ENCODE measurements at places on chromosomes 6 and 20.

DNA sequence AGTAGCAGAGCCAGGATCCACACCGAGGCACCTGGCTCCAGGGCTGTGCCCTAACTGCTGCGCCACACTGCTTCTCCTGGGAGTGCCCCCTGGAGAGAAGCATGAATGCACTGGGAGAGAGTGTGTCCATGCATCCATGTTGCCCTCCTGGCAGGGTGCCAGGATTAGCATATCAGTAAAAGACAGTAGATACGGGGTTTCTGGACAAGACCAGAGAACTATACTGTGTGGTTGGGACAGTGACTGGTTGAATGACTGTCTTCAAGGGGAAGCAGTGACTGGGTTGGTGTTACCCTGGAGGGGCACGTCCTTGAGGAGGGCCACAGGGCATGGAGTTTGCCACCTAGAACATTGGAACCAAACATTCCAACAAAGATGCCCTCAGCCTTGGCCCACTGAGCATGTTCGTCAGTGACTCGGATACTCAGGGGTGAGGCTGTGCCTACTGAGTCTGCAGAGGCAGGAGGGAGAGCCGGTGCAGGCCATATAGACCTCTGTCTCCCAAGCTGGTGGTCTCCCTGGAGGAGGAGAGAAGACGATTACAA is 288.8 kb downstream of the CDC5L start:
- DNase-seq = no peak

DNA sequence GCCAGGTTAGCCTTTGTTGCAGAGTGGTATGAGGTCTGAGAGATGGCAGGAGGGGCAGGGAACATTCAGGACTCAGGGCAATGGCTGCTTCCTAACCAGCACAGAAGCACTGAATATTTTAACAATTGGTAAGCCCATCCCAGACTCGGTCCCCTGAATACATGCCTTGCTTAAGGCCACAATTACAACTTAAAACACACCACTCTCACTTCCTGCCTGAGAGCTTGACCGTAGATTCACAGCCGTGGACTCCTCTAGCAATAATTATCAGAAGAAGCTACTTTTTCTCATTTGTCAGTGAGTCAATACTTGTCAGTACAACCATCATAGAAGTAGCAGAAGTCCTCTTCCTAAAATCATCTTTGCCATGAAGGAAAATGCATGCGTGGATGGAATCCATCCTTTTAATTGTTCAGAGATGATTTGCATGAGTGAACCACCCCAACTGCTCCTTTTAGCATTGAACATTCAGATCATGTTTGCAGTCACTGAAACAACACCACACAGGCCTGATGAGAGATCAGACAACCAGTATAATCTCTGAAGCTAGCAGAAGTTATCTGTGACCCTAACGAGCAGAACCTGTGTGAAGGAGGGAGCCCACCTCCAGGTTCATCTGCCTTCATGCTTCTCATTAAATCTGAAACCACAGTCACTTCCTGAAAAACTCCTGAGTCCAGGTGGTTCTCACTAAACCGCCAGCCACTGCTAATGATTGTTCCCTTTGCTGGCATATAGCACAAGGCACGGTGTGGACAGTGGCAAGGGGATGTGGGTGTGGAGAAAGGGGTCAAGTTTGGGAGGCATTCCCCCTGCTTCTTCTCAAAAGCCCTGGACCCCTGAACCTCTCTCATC is 333.9 kb upstream of the CNR1 start:
- no peak for DNase-seq

GRCh38 chr6:139922236-139922635 is 547.8 kb upstream of the CITED2 start:
- no peak for DNase-seq

DNA sequence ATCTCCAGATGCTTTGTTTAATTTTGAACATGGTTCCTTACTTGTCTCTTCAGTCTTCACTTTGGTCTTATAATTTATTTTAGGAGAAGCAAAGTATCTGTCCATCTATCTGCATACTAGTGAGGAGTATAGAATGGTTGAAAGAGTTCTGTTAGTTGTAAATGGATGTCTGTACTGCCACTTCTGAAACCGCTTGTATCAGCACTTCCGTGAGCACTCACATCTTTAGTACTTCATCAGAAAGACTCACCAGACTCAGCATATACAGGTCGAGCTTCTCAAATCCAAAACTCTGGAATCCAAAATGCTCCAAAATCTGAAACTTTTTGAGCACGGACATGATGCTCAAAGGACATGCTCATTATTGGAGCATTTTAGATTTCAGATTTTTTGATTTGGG is 142.0 kb upstream of the GLP1R start:
- no peak for DNase-seq

DNA sequence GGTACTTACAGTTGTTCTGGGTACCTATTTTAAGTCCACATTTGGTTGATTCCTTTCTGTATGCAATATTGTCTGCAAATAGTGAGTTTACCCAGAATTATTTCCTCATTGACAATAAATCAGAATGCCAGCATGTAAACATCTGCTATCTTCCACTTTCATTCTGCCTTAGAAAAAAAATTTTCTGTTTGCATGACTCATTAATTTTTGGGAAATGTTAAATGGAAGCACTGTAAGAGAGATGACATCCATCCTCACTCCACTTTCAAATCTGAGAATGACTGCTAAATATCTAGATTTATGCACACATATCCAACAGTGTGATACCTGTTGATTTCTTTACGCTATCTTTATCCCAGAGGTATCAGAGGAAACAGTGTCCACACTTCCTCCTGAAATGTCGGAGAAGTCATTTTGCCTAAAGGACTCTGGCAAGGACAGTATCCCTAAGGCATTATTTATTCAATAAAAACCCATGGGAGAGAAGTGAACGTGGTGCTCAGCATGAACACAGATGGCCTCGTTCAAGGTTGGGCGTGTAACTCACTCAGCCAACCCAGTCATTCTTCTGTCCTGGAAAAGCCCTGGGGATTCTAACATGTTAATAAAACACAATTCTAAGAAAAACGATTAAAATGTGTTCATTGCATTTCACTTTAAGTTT is 780.9 kb downstream of the QKI start:
- no peak for DNase-seq

- DNase-seq = no peak
These were observed 65.0 kb upstream of the EEF1A1 start for GRCh38 chr6:73585566-73586415.

- DNase-seq = no peak
These were observed 12.9 kb upstream of the C6orf132 start for GRCh38 chr6:42155293-42155692.

- no peak for DNase-seq
These were observed 43.3 kb downstream of the LRRC1 start for GRCh38 chr6:53837865-53838769.

GRCh38 chr20:35547329-35547728 is 5.5 kb downstream of the ERGIC3 start:
- no peak for DNase-seq

GRCh38 chr6:39104528-39104927 is 10.5 kb downstream of the SAYSD1 start:
- DNase-seq = no peak

GRCh38 chr6:6713657-6714056 is 125.1 kb downstream of the LY86 start:
- DNase-seq = no peak

- DNase-seq = no peak
These were observed 516.4 kb upstream of the ARID1B start for GRCh38 chr6:156260815-156261214.

DNA sequence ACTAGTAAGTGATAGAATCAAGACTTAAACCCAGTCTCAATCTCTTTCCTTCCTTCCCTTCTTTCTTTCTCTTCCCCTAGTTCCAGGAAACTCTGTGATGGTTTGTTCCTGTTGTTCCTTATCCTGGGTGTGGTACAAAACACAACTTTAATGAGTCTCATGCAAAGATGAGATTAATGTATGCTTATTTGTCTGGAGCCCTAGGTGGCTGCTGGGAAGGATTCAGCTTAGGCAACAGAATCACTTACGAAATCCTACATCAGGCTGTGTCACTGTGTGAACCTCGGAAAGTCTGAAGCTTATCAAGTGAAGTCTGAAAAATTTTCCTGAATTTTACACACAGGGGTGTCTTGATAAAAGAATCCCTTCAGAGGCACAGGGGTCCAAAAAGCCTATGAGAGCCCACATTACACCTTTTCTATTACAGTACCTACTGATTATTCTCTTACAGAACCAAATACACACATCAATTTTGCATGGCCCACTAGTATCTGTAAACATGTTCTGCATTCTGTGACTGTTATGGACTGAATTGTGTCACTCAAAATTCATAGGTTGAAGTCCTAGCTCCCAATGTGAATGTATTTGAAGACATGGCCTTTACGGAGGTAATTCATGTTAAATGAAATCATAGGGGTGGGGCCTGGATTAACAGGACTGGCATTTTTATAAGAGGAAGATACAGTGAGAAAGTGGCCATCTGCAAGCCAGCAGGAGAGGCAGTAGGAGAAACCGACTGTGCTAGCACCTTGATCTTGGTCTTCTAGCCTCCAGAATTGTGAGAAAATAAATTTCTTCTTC is 144.7 kb downstream of the MYB start:
- no peak for DNase-seq

DNA sequence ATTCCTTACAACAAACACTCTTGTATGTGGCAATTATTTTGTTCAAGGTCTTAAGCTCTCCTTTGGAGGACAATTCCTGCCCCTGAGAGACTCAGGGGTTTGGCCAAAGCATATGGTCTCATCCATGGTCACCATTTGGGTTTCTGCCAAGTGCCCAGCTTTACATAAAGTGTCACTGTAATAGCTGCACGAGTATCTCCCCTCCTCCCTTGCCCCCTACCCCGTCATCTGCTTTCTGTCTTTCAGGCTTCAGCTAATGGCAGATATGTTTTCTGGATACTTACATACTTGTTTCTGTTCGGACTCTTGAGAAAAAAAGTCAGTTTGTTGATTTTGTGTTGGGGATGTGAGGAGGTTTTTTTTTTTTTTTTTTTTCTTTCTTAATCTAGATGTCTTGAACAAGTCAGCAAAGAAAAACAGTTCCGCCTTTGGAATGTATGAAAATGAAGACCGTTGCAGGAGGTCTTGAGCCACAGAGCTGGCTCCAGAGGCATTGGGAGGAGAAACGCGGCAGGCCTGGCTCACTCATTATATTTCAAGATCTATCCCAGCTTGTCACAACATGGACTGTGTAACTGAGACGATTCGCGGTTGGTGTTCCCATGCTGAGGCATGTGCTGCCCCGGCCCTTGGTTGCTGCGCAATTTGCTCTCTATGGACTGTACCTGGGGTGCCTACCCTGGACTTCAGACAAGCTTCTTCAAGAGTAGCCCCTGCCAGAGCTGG is 32.6 kb upstream of the STX16 start:
- no peak for DNase-seq

GRCh38 chr6:149895833-149896271 is 2.1 kb downstream of the RAET1E start:
- no peak for DNase-seq

- DNase-seq = no peak
These were observed 2.6 kb downstream of the EPHA7 start for GRCh38 chr6:93416571-93417420.

GRCh38 chr20:19095762-19096161 is 116.7 kb upstream of the SLC24A3 start:
- DNase-seq = no peak

DNA sequence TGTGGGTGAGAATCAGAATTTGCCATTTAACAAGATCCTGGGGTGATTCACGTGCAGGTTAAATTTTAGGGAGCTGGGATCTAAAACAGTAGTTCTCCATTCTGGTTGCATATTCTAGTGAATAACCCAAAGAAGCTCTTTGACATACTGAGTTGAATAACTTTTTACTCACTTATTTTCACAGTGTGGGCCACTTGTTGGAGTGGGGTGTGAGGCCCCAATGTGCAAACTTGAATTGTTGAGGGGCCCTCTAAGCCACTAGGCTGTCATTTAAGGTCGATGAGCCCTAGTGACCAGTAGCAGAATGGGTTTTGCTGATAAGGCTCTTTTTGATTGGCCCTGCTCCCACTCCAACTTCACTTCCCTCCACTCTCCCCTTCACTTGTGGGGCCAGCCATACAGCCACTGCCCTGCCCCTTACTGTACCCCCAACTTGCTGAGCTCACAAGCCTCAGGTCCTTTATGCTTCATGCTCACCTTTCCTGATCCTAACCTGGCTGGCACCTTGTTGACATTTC is 33.6 kb upstream of the RIPOR2 start:
- no peak for DNase-seq

DNA sequence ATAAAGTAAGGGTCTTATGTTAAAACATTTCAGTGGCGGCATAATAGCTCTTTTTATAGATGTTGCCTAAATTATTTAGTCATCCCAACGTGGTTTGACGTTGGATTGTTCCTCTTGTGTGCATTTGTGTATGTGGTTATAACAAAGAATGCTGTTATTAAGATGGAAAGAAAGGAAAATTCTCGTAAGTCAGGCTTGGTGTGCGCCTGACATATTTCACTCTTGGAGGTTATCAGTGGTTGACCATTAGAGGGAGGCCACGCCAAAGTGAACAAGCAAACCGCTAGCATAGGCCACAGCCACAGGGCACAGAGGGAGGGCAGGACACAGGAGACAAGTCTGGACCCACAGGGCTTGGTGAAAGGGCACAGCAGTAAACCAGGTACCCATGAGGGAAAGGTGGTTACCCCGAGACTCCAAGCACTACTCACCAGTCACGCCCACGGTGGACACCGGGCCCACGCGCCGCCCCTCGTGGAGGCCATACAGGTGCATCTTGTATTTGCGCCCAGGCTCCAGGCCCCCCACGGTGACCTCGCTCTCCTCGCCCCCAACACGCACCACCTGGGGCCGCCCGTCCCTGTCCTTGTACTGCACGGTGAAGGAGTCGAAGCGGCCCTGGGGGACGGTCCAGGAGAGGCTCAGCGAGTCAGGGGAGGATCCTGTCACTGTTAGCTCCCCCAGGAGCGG is 22.9 kb downstream of the CYP21A2 start:
- no peak for DNase-seq

- no peak for DNase-seq
These were observed 326.7 kb upstream of the JARID2 start for GRCh38 chr6:14919038-14919670.

DNA sequence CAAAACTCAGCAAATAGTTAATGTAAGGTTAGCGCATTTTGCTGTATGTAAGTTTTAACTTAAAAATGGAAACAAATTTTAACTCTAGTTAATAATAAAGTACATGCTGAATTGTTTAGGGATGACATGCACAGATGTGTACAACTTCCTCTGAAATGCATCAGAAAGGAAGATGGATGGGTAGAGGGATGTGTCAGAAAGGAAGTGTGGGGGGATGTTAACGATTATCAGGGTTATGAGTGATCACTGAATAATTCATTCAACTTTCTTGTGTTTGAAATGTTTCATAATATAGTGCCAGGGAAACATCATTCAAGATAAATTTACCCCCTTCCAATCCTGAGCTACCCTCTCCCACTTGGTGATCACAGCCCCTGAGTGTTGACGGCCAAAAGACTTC is 87.6 kb downstream of the FOXA2 start:
- DNase-seq = no peak

DNA sequence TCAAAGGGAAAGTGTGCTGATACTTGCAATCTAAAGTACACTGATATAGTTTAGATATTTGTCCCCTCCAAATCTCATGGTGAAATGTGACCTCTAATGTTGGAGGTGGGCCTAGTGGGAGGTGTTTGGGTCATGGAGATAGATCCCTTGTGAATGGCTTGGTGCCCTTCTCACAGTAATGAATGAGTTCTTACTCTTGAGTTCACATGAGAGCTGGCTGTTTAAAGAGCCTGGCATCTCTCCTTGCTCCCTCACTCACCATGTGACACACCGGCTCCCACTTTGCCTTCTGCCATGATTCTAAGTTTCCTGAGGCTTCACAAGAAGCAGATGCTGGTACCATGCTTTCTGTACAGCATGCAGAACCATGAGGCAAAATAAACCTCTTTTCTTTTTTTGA is 78.1 kb downstream of the REPS1 start:
- no peak for DNase-seq

Data from stimulated activated CD8-positive, alpha-beta memory T cell treated with anti-CD3 and anti-CD28 coated beads, Interleukin-15, amount 100 ng/mL, for 24 hours (primary cell).